LNCaP clone FGC (cell line): ENCODE measurements at places on chromosomes 16 and 17.

GRCh38 chr17:42287305-42287976, 857 bp upstream of the STAT5A start:
- no peak for DNase-seq

DNA sequence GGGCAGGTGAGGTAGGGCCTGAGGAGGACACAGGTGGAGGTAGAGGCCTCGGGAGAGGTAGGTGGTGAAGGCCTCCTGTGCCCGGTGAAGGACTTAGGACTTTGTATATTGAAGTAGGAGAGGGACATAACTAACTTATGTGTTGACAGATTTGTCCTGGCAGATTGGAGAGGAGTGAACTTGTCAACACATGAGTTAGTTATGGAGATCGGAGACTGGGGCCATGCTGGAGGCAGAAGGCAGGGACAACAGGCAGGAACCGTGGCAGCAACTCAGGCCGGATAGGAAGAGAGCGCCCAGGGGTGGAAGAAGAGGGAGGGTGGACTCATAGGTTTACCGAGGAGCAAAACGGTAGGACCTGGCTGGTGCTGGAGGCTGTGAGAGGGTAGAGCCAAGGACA, 18.4 kb downstream of the GLP2R start:
- DNase-seq: no peak

GRCh38 chr16:30166202-30166902, 17.1 kb upstream of the CORO1A start:
- no peak for DNase-seq

GRCh38 chr17:16282522-16282921, 65.5 kb downstream of the PIGL start:
- no peak for DNase-seq

GRCh38 chr16:48022496-48022895, 133.3 kb downstream of the ABCC12 start:
- no peak for DNase-seq

DNA sequence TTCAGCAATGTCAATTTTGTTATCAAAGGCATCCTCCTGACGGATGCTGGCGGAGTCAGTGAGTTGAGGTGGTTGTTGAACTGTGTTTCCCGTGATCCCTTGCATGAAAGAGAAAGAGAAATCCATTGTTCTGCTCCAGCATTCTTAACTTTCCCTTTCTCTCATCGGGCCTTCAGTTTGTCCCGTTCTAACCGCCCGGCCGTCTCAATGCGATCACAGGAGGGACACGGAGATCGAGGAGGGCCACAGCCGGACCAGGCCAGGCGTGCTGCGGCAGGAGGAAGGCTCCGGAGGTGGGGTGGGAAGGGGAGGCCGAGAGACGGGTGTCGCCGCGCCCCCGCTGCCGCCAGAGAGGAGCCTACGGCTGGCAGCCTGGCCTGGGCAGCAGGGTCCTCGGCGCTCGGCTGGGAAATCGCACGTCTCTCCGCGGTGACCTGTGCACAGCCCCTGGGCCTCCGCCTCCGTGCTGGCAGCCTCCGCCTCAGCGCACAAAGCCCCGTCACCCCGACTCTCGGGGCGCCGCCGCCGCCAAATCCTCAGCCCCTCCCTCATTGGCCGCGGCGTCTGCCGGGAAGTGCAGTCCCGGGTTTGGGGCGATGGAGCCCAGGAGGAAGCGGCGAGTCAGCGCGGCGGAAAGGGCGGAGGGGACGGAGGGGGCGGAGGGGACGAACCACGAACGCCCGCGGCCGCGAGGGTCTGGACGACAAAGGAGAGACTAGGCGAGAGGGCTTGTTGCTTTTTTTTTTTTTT, 38.1 kb downstream of the SOST start:
- no peak for DNase-seq

DNA sequence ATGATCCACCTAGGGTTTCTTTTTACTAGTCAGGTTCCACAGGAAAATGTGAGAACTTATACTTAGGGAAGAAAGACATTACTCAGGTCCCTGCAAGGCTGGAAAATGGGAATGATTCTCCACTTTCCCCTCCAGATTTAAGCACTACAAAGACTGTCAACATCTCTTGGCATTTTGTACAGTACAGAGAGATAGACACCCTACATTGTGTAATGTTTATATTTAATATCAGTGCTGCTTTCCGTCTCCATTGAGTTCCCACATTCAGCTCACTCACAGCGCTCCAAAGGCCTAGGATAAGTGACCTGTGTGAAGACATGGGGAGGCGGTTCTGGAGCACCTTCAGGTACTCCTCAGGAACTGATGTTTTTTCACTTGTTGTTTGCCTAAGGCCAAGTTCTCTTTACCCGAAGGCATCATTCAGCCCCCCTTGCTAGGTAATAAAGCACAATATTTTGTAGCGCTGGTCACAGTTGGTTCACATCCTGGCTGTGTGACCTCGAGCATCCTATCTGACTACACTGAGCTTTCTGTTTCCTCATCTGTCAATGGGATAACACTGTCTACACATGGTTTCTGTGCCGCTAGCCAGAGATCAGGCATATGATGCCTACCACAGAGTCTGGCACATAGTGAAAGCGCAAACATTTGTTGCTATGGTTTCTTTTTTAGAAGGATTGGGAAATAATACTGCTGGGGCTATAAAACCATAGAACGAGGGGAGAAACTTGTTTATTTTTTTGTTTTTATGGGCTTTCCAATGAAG, 226.6 kb downstream of the ZFHX3 start:
- DNase-seq: peak; percentile 35

GRCh38 chr17:29664743-29665480, 42.2 kb upstream of the CORO6 start:
- DNase-seq: no peak

DNA sequence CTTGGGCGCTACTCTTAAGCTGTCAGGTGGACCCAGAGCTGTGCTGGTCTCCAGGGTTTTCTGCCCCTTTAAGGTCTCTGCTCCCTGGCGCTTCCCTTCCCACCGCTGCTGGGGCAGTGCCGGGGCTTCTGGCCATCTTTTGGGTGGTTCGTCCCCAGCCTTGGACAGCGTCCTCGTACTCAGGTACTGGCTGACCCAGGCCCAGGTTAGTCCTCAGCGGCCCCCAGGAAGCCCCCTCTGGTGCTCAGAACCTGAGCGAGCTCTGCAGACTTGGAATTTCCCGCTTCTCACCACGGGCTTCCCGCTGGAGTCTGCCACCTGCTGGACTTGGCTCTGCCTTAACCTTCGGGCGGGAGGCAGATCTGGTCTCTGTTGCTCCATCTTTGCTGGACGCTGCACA, 94.1 kb upstream of the ZNF750 start:
- no peak for DNase-seq

- DNase-seq: peak; percentile 31
Observed at GRCh38 chr17:32127158-32127897, 15.0 kb upstream of the RHOT1 start.

- DNase-seq: no peak
Observed at GRCh38 chr17:47847341-47848197, 3.4 kb downstream of the SP6 start.

DNA sequence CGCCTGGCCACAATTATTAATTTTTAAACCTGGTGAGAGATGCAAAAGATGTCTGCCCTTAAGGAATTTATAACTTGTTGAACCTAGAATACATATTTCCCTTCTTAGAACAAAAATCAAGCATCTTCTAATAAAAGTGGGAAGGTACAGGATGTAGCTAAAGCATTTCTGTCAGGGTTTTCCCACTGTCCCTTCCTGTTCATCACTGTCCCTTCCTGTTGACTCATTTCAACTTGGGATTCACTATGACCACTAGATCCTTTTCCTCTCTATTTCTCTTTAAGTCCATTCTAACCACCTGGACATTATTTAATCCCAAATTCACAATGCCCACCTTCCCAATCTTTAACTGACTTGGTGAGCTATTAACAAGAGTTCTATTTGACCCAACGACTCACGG, 33.9 kb upstream of the CDRT4 start:
- DNase-seq: no peak

- DNase-seq: no peak
Observed at GRCh38 chr16:58269526-58269925, 25.3 kb downstream of the PRSS54 start.

GRCh38 chr17:37276475-37276874, 99.3 kb upstream of the C17orf78 start:
- DNase-seq: peak; percentile 71

- DNase-seq: no peak
Observed at GRCh38 chr16:47903470-47903869, 252.3 kb downstream of the ABCC12 start.

DNA sequence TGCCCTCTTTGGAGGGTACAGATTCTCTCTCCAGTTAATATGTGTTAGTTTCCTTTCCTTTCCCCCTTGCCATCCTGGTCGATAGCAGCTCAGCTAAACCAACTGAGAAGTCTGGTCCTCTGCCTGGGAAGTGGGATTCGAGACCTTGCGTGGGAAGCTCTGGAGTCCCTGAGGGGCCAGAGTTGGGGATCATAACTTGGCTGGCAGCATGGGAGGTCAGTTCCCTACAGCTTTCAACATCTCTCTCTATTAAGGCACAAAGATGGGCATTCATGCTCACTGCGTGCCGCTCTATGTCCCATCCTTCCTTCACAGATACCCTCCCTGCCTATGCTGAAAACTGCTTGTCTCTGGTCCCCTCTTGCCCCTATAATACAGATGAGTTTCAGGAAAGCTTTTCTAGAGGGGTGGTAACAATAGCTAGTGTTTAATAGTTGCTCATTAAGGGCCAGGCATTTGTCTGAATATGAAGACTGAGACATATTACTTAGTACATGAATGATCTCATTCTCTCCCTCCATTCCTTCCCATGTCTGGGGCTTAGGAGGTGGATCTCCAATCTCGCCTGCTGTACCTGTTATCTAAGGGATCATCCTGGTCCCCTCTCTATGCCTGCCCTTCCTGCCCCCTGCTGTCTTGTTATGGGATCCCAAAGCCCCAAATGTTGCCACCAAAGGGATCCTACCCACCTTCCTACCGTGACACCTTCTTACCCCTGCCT, 10.8 kb downstream of the THRA start:
- no peak for DNase-seq

GRCh38 chr17:82175201-82175600, 37.4 kb downstream of the CCDC57 start:
- no peak for DNase-seq

GRCh38 chr17:21380659-21381058, 4.5 kb downstream of the KCNJ12 start:
- DNase-seq: no peak

DNA sequence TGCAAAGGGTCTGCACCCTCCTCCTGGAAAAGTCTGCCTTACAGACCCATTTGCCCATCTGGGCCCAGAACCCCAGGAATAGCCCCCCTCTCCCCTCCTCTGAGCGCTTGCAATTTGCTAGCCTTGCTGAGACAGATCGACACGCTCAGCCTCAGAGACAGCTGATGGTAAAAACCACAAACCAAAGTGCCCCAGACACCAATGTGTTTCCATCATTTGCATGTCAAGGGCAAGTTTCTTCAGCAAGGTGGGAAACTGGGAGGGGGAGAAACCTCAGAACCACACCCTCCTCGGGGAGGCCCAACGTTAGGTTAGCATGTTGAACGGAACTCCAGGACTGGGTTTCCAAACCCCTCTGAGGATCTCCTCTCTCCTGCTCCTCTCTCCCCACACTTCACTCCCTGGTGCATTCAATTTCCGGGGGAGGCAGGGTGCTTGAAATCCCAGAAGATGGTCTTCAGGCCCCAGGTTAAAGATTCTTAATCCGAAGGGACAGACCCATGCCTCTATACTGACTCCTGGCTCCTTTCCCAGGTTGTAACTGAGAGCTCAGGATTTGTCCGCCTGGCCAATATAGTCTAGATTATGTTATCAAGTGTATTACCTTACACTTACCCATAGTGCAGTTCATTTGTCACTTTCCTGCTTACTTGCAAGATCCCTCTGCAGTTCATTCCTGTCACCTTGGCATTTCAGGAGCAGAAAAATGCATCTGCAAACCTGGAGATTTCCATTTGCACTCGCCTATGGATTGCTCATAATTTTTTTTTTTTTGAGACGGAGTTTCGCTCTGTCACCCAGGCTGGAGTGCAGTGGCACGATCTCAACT, 1.3 kb upstream of the CUEDC1 start:
- DNase-seq: no peak

DNA sequence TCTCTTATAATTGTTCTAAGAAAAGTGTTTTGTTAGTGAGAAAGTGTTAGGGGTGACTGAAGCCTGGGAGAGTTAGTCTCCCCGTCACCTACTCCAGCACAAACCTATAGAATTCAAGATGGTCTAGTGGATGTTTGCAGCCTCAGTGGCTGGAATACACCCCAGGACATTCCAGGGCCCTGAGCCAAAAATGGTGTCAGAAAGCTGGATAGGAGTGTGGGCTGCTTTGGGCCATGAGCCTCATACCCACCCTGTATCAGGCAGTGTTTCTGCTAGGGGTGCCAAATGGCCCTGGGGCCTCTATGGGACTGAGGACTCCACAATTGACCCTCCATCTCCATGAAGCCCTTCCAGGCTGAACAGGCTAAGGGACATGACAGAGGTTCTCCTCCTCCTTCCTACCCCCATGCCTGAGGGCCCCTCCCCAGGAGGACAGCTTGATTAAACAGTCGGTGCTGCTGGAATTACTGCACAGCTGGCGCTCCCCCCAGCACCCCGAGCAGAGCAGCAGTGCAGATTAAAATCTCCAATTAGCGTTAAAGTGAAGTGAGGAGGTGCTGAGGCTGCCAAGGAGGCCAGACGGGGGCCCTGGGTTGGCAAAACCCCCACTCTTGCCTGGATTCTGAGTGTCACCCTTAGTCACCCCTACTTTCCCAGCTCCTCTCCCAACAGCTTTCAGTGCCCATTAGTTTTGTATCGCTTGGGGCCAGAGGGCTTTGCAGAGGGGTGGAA, 59.1 kb downstream of the NEUROD2 start:
- DNase-seq: no peak

GRCh38 chr16:19809121-19809635, 75.5 kb downstream of the GPRC5B start:
- DNase-seq: no peak
